ENCODE measurements at places on chromosomes 7 and 10. TPM values are rescaled to one million over a fixed set of nuclear protein-coding genes. Genes with fewer than 3 reads are reported as not detected.

The CDK14 gene
- 48.8 TPM for total RNA-seq

The CALCR gene
- 3.0 TPM for total RNA-seq

The CLCN1 gene
- 0.33 TPM for total RNA-seq

The CCL24 gene
- total RNA-seq = not detected

GRCh38 chr10:110546499-110547110, 20.9 kb upstream of the SMC3 start:
- peak; percentile 34 for DNase-seq

DNA sequence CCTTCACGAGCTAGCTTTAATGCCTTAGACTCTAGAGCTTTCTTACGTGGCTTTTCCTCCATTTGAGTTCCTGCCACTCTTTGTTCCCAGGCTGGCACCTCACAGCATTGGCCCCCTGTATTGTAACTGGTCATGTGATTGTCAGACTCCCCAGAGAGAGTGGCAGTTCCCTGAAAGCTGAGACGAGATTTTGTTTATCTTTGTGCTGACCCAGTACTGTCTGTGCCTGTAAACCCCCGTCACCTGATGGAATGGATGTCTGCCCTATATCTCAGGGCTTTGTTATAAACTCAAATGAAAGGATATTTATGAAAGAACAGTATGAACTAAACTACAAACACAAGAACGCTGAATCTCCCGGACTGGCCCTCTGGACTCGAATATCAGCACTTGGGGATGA, 13.0 kb downstream of the NOBOX start:
- DNase-seq = peak; percentile 33

DNA sequence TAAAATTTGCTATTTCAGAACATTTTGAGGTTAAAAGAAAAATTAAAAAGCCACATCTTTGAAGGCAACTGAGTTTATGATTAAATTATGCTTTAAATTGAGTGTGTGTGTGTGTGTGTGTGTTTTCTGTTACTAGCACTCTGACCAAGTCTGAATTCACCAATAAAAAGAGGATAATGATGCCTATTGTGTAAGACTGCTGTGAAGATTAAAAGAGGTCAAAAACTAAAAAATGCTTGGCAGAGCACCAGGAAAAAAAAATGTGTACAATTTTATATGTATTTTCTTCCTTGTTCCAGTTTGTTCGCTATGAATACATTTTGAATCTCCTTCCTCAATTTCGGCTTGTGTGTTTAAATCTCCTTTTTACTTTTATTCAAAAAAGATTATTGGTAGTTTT, 316.6 kb upstream of the MAGI2 start:
- no peak for DNase-seq

- no peak for DNase-seq
Observed at GRCh38 chr7:129958643-129959470, 6.1 kb upstream of the UBE2H start.

- DNase-seq = no peak
Observed at GRCh38 chr7:151251328-151251688, 2.8 kb upstream of the SMARCD3 start.

GRCh38 chr7:132349075-132349474, 227.2 kb downstream of the PLXNA4 start:
- no peak for DNase-seq

- no peak for DNase-seq
Observed at GRCh38 chr7:41167836-41168235, 535.1 kb downstream of the INHBA start.

- DNase-seq = no peak
Observed at GRCh38 chr10:128024426-128024825, 101.8 kb downstream of the MKI67 start.

- DNase-seq = no peak
Observed at GRCh38 chr7:12783421-12784095, 96.1 kb downstream of the ARL4A start.

GRCh38 chr7:50599385-50599784, 34.2 kb upstream of the DDC start:
- no peak for DNase-seq

DNA sequence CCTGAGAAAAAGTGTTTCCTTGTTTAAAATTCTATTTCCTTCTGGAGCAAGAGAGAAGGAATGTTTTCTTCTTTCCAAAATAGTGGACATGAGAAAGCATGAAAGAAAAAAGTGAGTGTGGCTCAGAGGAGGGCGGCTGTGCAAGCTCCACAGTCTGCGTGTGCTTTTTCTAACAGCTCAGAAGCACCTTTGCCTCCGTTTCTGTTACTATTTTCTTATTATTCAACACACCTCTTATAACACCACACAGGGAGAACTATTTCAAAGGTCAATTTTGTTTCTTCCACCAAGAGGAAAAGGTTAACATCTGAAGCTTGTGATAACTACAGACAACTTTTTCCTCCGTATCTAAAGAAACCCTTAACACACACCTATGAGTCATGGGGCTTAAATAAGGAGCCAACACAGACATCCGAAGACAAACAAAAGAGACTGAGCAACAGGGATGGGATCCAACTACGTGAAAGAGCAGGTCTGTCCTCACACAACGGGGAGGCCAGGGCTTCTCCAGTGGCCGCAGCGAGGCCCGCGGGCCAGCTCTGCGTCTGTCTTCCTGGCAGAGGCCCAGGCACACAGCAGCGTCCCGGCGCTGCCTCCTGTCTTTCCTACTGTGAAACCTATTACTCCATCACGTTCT, 36.2 kb upstream of the NCAPG2 start:
- DNase-seq = no peak

DNA sequence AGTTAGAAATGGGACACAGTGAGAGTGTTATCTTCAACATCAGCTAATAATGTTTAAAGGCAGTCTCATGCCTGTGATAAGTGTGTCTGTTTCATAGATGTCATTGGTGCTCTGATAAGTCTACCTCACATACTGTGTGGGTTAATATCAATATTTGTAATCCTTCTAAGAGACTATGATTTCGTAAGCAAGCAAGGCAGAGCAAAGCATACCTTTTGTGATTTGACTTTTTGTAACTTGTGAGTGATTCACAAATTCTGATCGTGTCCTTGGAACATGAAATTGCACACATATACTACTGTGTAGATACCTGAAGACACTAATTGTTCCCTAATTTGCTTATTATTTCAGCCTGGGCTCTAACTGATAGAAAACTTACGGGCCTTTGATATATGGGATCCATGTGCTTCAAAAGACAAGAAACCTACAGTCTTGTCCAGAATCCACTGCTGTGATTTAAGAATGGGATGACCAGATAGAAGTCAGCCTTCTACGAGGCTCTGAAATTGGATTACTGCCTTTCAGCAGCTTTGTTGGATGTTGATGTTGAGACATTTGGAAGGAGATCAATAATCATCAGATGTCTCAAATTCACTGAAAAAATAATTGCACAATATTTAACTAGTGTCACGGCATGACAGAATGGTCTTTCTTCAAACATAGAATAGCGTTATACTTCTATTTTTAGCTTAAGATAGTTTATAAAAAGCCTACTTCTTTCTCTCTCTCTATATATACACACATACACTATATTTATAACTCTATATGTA, 63.2 kb upstream of the KLF6 start:
- no peak for DNase-seq

DNA sequence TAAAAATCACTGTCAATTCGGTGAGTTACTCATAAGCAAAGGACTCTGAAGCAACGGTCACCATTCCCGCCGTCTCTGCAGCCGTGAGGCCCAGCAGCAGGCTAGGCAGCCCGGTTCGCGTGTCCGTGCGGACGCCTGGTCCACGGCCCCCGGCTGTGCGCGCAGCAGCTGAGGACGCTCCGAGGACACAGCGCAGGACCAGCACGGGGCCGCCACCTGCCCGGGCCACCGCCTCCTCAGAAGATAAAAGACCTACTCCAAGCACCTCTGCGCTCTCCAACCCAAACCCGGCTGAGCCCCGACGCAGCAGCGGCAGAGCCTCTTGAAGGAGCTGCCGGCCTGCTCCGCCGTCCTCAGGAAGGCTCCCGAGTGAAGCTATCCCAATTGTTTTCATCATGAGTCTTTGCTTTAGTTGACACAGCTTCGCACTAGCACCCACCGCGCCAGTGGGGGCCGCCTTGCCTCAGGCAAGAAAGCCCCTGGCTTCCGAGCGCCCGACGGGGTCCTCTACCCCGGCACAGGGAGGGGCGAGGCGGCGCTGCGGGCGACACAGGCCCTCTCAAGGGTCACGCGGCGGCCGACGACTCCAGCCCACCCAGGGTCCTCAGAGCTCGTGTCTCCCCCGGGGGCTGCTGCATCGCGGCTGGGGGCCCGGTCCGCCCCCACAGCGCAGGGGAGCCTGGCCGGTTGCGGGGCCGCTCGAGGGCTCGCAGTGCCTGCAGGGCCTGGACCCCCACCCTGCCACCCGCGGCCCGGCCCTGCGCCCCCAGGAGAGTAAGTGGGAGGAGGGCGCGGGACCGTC, 16.9 kb upstream of the GPR146 start:
- DNase-seq = no peak

DNA sequence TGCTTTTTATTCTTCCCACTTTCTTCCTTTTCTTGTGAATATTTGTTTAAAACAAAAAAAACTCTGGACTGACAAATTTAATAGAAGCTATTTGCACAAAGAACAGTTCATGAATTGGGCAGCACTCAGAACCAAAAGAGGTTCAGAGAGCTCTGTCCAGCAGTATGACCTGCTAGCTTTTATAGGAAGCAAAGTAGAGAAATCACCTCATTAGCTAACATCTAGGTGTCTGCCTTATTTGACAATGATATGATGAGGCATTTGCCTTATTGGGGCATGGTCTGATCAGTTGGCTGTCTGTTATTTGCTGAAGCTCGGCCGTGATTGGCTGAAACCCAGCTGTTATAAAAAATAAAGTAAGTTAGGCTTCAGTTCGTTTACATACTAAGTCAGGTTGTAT, 819 bp upstream of the TRIM4 start:
- DNase-seq = no peak

DNA sequence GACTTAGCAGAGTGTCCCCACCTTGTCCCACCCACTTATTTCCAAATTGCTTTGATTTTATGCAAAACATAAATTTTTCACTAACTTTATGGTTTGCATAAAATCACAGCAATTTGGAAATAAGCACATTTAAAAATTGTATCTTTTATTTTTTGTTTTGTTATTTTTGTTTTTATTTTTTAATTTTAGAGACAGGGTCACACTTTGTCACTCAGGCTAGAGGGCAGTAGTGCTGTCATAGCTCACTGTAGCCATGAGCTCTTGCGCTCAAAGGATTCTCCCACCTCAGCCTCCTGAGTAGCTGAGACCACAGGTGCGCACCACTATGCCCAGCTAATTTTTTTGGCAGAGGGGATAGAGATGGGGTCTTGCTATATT, 43.2 kb downstream of the APBB1IP start:
- DNase-seq = no peak

GRCh38 chr10:58810751-58811150, 298.1 kb downstream of the BICC1 start:
- no peak for DNase-seq

DNA sequence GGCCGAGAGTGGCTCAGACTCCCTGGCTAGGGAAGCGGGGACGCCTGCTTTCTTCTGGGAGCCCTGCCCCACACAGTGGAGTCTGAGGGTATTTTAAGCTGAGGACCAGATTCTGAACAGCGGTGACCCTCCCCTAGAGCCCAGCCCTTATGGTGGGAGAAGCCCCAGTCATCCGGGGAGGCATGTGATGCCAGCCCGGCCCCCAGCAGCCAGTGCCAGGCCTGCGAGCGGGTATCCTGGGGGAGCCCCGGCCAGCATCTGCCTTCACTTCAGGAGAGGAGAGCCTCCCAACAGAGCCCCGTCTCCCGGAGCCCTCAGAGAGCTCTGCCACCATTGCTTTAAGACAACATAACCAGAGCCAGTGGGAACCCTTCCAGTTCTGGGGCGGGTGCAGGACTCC, 41.5 kb upstream of the DNAJB6 start:
- no peak for DNase-seq

- no peak for DNase-seq
Observed at GRCh38 chr10:27713941-27714340, 31.7 kb downstream of the MKX start.

GRCh38 chr10:12041766-12042408, 722 bp downstream of the UPF2 start:
- no peak for DNase-seq

- peak; percentile 87 for DNase-seq
Observed at GRCh38 chr7:2641406-2642393, 9.9 kb downstream of the TTYH3 start.

All from H1 (cell line).